Stimulated activated naive CD8-positive, alpha-beta T cell treated with anti-CD3 and anti-CD28 coated beads, Interleukin-15, amount 100 ng/mL, for 72 hours (primary cell): ENCODE measurements at places on chromosomes 4 and X.

- no peak for DNase-seq
Measured at GRCh38 chrX:46819136-46819535, 17.7 kb upstream of the RP2 start.

- no peak for DNase-seq
Measured at GRCh38 chrX:14243823-14244222, 214.1 kb upstream of the GEMIN8 start.

DNA sequence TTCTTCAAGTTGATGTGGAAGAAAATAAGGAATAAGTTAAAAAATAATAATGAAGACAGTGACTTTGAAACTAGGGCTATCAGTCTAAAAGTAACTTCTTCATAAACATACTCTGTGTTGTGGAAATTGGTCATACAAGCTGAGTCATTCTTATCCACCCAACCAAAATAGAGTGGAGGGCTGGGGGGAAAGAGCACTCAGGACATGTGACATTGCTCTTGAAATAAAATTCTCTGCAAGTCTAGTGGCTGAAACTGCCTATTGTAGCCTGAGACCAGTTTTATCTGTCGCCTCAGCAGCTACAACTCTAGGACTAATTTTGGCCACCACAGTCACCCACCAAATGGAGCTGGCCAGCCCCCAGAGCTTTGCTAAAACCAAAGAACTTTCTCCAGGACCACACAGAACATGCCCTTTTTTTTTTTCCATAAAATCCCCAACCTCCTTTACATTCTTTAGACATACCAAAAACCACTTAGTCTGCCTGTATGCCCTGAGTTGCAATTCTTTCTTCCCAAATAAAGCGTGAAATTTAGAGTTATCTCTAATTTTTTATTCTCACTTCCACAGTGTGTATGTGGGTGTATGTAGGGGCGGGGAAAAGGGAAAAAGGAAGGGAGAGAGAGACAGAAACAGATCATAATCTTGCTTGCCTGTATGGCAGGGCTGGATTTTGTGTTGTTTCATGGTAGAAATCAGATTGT lies 23.0 kb upstream of the SLC25A4 start:
- no peak for DNase-seq

GRCh38 chr4:129359461-129359860 lies 263.5 kb downstream of the C4orf33 start:
- no peak for DNase-seq

DNA sequence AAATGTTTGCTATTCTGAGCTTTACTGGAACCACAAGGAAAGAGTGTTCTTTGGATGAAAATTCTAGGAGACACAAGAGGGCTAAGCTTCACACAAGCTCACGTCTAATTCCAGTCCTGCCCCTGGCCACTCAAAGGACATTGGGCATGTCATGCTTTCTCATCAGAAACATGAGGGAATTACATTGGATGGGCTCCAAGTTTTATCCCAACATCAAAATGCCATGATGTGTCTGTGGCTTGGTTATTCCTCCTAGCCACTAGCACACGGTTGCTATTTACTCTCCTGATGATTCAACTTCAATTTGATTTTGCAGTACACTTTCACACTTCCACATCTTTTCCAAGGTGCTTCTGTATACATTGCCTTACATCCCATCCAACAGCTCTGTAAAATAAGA lies 149.6 kb upstream of the FAM9B start:
- DNase-seq = no peak

- no peak for DNase-seq
Measured at GRCh38 chrX:24023972-24024669, 2.9 kb downstream of the KLHL15 start.

- no peak for DNase-seq
Measured at GRCh38 chr4:120971884-120972283, 49.4 kb upstream of the PRDM5 start.

GRCh38 chr4:112736718-112737135 lies 99.8 kb downstream of the LARP7 start:
- DNase-seq = peak; percentile 47

DNA sequence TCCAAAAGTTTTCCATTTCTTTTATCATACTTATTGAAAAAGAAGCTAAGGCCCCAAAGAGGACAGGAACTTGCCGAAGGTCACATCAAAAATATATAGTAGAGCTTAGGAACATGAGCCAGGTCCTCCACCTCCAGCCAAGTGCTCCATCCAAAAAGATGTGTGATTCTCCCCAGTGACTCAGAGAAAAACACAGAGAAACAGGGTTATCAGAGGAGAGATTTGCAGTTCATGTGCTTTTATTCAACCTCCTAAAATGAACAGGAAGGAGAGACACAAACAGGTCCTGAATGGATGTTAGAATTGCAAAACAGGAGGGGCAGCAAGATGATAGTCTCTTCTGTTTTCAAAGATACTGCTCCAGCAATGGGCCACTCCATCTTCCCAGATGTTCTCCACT lies 19.6 kb upstream of the FGF16 start:
- DNase-seq = no peak

GRCh38 chr4:42167709-42168108 lies 15.3 kb upstream of the BEND4 start:
- DNase-seq = no peak

GRCh38 chr4:108024878-108025165 lies 35.1 kb downstream of the HADH start:
- DNase-seq = no peak

GRCh38 chr4:138673053-138673452 lies 342.5 kb upstream of the NOCT start:
- no peak for DNase-seq

- DNase-seq = no peak
Measured at GRCh38 chr4:168656055-168656660, 159.3 kb downstream of the PALLD start.

DNA sequence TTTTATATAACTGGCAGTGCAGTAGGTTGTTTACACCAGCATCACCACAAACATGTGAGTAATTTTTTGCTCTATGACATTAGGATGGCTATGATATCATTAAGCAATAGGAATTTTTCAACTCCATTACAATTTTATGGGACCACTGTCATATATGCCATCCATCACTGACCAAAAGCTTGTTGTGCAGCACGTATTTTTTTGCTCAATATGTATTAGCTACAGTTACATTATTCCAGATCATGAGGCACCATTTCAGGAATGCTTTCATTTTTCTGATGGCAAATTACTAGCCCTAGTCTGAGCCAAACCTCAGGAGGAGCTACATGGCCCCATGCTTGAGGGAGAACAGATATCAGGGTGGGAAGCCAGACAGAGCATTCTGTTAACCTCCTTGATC lies 56.8 kb upstream of the DCLK2 start:
- DNase-seq = no peak

DNA sequence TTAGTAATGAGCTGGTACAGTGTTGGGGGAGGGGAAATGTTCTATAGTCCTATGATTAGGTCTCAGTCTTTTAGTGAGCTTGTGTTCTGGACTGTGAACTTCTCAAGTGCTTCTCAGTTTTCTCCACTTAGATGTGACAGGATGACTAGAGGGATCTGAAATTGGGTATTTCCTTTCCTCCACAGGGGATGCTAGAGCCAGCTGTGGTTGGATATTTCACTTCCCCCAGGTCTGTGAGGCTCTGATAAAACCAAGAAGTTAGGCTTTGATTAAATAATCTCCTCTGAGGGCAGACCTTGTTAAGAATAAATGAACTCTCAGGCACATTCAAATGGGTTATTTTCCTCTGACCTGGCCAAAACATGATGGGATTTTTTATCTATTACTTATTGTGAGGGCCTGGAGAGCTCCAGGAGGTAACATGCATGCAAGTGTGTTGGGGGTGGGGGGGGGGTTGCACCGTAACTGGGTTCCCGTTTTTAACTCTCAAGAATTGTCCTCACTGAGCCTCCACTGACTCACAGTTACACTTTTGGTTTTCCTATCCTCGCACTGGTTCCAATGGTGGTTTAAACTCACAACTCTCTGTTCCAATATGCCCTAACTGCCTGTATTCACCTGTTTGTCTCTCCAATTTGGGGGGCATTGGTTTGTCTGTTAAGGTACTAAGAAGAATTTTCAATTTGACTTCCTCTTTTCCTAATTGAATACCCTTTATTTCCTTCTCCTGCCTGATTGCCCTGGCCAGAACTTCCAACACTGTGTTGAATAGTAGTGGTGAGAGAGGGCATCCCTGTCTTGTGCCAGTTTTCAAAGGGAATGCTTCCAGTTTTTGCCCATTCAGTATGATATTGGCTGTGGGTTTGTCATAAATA lies 28.1 kb upstream of the GLRA3 start:
- no peak for DNase-seq

DNA sequence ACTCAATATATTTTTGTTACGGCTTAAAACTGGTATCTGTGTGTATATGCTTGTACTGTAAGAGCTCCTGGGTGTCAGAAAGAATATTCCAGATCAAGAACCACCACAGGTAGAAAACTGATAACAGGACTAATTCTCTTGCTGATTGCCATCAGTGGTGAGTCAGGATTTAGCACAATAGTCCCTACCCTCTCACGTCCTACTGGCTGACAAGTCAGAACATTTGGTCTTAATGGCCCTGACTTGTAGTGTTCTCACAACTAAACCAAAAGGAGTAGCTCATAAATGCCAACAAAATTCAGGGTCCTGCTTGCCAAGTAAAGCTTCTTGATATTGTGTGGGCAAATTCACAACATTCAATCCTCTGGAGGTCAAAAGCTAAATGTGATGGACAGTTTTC lies 105.2 kb upstream of the MAB21L2 start:
- no peak for DNase-seq
